ENCODE measurements at places on chromosomes 2 and 18.

- DNase-seq: peak; percentile 46
Measured at GRCh38 chr2:85468704-85469349, 50.3 kb downstream of the SH2D6 start.

- peak; percentile 61 for DNase-seq
Measured at GRCh38 chr2:120880381-120880780, 144.7 kb downstream of the GLI2 start.

- peak; percentile 5 for DNase-seq
Measured at GRCh38 chr18:60413944-60414547, 41.5 kb upstream of the MC4R start.

- DNase-seq: peak; percentile 62
Measured at GRCh38 chr18:70195852-70196434, 9.5 kb downstream of the RTTN start.

GRCh38 chr18:10405014-10405493, 49.4 kb upstream of the APCDD1 start:
- no peak for DNase-seq

DNA sequence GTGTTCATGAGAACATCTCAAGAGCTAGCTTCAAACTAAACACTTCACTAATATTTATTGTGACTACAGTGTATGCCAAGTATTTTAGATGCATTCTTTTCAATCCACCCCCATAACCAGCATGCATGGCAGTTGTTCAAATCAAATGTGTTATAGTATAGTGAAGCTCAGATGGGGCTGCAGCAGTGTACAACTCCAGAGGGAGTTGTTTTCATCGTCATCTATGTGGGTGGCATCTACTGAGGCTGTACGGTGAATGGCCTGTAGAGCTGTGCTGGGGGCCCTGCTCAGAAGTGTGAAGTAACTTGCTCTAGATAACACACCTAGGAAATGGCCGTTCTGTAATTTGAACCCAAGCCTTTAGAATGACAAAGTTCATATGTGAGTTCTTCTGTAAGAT, 71.8 kb upstream of the LRATD1 start:
- DNase-seq: no peak

GRCh38 chr2:172986040-172986439, 89.6 kb upstream of the MAP3K20 start:
- DNase-seq: no peak

DNA sequence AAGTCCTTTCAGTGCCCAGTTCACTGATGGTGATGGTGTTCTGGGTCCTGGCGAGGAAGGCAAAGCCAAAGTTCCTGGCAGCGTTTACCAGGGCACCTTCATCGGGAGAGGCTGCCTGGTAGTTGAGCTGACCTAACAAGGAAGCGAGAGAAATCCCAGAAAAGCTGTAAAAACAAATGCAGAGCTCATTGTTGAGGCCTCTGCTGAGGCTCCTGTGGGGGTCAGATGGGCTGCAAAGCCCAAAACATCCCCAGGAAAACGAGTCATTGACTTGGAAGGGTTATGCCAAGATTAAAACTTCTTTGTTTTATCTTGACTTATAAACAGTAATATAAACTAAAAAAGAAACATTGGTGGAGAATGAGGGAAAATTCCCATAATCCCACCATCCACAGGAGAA, 53.3 kb upstream of the NARS1 start:
- DNase-seq: no peak

DNA sequence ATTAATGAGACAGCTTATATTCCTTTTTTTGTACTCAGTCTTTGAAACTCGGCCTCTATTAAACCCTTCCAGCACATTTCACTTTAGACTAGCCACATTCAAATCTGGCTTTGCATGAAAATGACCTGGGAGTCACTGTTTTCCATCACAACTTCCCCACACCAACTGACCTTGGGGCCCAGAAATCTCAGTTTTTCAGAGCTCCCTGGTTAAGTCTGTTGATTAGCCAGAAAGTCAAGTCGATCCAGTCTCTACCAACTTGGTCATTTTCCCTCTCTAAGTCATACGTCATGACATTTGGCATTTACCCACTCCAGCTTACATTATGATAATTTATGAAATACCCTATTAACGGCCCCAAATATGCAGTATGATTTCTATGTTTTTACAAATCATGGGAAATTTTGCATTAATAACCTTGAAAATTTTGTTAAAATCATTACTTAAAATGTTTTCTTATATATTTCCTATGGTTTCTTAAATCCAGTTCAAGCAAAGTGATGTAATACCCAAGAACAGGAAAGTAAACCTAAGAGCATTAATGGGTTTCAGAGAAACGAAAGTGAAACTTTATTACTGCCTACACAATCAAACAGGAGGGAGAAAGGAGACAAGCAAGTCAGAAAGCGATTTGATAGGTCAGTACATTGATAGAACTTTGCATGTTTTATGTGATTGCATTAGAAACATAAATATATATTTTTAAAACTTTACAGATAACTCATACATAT, 77.1 kb downstream of the SPATS2L start:
- peak; percentile 84 for DNase-seq

GRCh38 chr2:182316950-182317349, 109.9 kb downstream of the PDE1A start:
- no peak for DNase-seq

DNA sequence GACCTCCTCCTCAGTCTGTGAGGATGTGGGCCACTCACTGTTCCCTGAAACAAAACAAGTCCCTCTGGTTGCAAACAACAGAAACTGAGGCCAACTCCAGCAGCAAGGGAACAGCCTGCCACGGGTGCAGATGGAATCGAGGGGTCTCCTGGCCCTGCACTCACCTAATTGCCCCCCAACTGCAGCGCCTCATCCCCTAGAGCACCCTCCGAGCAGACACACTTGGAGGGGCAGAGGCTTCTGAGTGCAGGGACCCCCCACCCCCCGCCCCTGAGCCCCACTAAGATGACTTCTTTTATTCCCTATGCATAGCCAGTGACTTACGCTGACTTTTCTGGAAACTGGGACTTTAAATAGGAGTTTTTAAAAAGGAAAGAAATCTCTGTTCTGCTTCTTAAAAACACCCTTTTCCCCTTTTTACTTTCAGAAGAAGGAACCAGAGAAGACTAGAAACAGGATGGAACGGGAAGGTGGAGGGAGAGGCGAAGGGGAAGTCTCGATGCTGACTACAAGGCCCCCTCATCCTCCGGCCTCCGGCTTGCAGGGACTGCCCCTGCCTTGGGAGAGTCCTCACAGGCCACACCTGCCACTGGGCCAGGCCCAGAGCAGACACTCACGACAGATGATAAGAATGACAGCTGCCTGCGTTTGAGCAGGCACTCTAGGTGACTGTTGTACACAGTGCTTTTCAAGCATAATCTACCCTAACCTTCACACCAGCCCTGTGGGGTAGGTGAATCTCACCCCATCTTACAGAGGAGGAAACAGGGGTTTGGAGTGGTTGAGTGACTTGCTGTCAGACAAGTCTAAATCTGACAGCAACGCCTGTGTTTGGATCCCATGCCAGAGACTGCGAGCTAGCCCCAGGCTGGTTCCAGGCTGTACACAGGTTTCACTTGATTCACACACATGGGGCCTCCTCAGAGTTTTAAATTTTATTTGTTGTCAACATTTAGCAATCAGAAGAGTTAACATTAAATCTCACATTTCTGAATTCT, 28.2 kb upstream of the BIN1 start:
- no peak for DNase-seq

DNA sequence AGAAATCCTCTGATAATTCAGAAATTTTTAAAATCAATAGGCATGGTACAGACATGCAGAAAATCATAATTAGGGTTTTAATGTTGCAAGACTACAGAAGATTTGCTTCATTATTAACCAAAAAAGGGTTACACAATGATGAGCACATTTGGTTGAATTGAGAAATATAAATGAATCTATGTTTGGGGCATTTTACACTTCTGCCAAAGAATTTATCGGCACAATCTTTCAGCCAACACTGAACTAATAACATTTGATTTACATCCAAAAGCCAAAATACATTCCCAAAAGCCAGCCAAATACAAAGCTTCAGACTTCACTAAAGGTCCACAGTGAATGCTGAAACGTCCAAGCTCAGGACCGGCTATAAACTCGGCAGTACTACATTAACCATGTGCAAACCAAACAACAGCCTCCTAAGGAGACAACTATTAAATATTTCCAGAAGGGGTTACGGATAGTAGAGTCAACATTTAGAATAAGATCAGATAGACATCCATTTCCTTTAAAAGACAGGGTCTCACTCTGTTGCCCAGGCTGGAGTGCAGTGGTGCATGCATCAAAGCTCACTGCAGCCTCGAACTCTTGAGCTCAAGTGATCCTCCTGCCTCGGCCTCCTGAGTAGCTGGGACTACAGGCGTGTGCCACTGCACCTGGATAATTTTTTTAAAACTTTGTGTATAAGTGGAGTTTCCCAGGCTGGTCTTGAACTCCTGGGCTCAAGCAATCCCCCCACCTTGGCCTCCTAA, 29.4 kb downstream of the SPRED2 start:
- DNase-seq: peak; percentile 36

- DNase-seq: peak; percentile 74
Measured at GRCh38 chr2:40367652-40368051, 84.2 kb downstream of the SLC8A1 start.
